Upper lobe of right lung (tissue), 1 donor: ENCODE measurements at places on chromosomes 2 and 18. TPM values are rescaled to one million over a fixed set of nuclear protein-coding genes. Genes with fewer than 3 reads are reported as not detected.

Gene ARHGEF4
- 11.1 TPM for total RNA-seq

Gene STPG4
- total RNA-seq = not detected

Gene ATOH8
- 93.6 TPM for total RNA-seq

DNA sequence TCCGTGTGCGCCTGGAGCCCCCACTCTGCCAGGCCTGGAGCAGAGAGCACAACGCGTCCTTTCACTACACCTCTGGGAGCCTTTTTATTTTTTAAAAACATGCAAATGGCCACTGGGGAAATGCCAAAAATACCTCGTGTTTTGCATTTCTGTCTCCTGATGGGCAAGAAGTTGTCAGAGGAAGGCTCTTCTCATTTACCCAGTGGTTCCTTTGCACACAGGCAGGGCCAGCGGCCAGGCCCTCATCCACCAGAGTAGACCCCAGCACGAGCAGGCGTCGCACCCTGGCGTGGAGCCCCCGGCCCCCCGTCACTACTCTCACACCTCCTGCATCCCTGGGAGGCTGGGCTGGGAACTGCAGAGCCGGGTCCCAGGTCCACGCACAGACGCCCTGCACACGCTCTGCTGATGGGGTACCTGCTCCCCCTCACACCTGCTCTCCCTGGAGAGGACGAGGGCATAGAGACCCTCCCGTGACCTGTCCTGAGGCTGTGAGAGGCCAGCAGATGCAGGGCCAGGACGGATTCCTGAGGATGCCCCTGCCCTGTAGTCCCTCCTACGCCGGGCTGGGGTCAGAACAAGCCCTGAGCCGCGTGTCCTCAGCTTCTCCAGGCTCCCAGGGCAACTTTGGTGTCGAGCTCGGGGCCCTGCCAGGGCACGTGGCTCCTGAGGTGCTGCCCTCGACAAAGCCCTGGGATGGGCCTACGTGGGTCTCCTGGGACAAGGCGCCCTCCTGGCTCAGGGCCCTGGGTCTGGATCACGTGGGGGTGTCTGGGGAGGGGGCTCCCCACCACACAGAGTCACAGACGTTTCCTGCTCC, 65.0 kb downstream of the NFATC1 start:
- no peak for DNase-seq

Gene WNT10A
- total RNA-seq = 0.90 TPM

Gene STEAP3
- 14.1 TPM for total RNA-seq

DNA sequence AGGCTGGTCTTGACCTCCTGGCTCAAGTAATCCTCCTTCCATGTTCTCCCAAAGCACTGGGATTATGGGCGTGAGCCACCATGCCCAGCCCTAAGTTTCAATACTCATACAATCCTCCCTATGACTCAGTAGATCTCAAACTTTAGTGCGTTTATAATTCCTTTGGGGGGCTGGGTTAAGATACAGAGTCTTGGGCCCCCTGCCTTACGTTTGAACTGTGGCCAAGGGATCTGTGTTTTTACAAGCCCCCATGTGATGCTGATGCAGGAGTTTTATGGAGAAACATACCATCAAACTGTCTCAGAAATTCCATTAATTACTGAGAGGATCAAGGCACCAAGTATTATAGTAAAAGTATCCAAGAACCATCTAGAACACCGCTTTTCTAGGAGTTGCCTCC, 38.2 kb upstream of the FAM136A start:
- no peak for DNase-seq

DNA sequence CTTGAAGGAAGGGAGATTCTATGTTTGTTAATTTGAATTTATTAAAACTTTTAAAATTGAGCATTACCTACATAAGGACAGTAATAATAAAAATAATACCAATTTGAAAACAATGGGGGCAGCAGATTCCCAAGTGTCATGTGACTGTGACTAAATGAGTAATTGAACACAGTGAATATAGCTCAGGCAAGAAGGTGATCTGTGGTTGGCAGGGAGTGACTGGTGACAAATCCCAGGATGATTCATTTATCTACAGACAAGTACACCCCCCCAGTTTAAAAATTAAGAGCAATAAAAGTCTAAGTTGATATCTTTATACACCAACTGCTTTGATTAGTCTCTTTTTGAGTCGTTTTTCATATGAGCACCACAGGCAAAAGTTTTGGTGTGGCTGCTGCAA, 299.5 kb downstream of the ARHGAP15 start:
- DNase-seq = no peak

DNA sequence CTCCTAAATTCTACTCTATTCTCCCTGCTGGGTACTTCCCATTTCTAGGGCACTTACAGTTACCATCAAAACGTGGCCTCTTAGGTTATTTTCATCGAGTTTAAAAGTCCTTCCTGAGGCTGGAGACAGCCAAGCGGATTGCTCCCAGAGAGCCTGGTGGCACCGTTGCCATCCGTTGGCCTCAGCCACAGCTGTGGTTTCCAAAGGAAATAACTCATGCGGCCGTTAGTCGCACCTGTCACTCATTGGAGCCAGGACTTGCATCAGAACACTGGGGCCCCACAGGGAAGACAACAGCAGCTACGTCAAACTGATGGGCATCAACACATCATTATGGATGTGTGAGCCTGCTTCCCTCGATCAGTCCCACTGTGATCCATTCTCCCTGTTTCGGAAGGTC, 453.4 kb downstream of the BCL11A start:
- no peak for DNase-seq

GRCh38 chr2:75138528-75138927, 60.8 kb downstream of the TACR1 start:
- DNase-seq = no peak

- no peak for DNase-seq
Observed at GRCh38 chr2:120938045-120938771, 202.5 kb downstream of the GLI2 start.

Gene RAB12
- total RNA-seq = 48.6 TPM

DNA sequence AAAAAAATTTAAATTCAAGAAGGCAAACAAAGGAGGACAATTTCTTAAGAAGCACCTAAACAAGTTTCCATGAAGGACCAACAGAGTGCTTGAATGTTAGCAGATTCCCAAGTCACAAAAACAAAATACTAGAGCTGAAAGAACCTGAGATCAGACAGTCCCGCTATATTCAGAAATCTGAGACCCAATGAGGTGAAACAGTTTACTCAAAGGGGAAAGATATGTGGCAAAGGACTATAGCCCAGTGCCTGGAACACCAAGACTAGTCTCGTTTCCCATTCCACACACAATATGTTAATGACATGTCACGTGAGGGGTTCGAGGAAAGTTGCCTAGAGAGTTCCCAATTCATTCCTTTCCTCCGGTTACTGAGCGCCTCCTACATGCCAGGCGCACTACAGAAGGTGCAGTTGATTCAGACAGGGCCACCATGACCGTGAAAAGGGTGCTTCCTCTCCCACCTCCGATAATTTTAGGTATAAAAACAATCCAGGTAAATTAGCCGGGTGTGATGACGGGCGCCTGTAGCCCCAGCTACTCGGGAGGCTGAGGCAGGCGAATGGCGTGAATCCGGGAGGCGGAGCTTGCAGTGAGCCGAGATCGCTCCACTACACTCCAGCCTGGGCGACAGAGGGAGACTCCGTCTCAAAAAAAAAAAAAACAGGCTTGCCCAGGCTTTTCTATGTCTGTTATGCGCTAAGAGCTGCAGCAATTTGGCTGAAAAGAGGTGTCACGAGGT, 617 bp downstream of the SRBD1 start:
- DNase-seq = peak; percentile 73

Gene TRAPPC8
- 50.9 TPM for total RNA-seq

Gene SOS1
- total RNA-seq = 37.0 TPM

- no peak for DNase-seq
Observed at GRCh38 chr2:164784376-164784775, 57.2 kb downstream of the COBLL1 start.

DNA sequence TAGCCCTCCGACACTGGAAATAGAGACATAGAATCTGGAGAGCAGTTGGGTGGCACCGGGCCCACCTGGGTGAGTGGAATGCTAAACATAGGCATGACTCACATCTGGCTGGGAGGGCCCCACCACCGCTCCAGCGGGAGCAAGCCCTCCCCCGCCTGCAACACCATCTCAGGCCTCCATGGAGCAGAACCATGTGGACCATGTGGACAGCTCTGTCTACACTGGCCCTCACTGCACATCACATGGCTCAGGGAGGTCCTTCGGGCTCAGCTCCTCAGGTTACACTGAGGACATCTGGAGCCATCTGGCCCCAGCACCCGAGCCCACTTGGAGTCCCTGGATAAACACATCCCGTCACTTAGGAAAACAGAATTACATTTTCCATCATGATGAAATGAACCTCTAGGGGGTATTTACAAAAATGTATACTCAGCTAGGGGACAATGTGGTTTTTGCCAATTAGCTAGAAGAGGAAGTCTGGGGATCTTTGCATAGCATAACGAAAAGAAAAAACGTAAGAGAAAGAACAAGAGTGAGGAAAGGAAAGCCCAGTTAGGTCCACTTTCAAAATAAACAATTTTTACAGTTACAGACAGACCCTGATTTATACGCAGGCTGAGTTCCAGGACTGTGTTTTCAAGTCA, 30.7 kb upstream of the MLPH start:
- DNase-seq = peak; percentile 58

- DNase-seq = no peak
Observed at GRCh38 chr2:143254110-143254509, 124.9 kb downstream of the ARHGAP15 start.

DNA sequence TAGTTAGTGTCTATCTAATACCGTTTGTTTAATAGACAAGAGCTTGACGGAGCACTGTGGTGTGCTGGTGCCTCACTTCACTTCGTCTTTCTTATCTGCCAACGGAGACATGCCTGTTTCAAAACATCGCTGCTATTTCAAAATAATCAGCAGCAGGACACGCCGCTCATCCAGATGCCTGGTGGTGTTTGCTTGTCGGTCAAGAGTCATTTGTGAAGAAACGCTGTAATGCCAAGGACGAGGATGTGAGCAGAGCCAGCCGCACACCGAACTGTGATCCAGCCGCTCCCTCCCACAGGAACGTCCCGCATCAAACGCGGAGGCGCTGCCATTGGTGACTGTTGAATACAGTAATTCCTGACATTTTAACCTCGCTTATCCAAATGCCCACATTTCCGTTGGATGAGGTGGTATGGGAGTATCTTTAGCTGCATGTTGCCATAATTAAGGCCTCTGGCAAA, 432.4 kb downstream of the FBXO15 start:
- no peak for DNase-seq

DNA sequence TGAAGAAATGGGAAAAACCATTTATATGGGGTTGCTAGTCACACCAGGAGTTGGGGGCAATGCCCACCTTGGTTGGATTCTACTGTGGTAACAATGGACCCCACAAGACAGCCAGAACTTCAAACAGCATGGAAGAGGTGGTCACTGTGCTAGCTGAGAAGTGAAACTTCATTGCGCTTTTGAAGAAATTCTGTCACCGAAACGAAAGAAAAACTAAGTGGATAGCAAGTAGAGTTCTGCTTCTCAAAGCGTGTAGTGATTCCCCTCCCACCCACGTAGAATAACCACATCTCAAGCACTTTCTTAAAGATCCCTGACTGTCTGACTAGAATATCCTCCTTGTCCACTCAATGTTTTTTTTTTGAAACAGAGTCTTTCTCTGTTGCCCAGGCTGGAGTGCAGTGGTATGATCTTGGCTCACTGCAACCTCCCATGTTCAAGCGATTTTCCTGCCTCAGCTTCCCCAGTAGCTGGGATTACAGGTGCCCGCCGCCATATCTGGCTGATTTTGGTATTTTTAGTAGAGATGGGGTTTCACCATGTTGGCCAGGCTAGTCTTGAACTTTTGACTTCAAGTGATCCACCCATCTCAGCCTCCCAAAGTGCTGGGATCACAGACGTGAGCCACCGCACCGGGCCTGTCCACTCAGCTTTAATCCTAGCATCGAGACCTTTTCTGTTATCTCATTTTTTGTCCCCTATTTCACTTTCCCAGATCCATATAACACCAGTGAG, 30.1 kb upstream of the CCL20 start:
- no peak for DNase-seq

GRCh38 chr18:1914489-1914888, 656.8 kb downstream of the METTL4 start:
- no peak for DNase-seq

DNA sequence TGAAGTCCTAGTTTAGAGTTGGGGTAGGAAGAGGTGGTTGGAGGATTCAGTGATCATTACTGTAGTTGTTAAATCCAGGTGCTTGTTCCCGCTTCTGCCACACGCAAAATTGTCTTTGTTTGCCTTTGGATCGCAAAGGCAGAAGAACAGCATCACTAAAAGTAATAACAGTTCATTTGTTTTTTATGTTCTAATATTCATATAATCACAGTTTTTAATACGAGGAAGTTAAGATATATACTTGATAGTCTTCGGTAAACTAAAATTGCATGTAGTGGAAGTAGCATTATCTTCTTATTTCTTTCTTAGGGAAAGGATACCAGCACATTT, 365 bp downstream of the NDUFB3 start:
- DNase-seq = no peak

- no peak for DNase-seq
Observed at GRCh38 chr2:37869771-37870170, 55.3 kb upstream of the RMDN2 start.

Gene EFHD1
- 10.7 TPM for total RNA-seq

GRCh38 chr2:223976635-223977226, 19.5 kb downstream of the MRPL44 start:
- DNase-seq = no peak

Gene SCYGR7
- total RNA-seq = not detected

- DNase-seq = no peak
Observed at GRCh38 chr2:168469281-168469988, 13.4 kb downstream of the CERS6 start.

DNA sequence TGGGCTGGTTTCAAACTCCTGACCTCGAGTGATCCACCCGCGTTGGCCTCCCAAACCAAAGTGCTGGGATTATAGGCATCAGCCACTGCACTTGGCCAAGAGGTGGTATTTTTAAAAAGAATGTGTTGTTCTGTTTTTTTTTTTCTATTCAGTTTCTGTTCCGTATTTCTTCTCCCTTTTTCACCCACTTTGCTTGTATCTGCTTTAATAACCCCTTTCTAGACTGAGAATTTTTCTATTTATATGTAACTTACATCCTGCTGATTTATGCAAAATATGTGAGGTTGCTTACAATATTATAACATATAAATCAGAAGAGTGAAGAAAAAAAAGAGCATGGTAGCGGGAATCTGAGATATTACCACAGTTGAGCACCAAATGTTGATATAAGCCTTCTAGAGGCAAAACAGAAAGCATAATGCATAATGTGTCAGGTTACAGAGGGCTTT, 17.2 kb upstream of the LYPD6B start:
- no peak for DNase-seq

GRCh38 chr2:149561309-149561926, 26.2 kb downstream of the MMADHC start:
- no peak for DNase-seq

Gene HTR2B
- total RNA-seq = 2.6 TPM

Gene ZSCAN30
- 18.9 TPM for total RNA-seq

- DNase-seq = no peak
Observed at GRCh38 chr2:69720404-69720803, 21.5 kb upstream of the ANXA4 start.

Gene CCBE1
- total RNA-seq = 27.8 TPM

Gene IL1A
- 1.9 TPM for total RNA-seq

GRCh38 chr2:198953328-198953727, 504.4 kb downstream of the SATB2 start:
- DNase-seq = no peak

GRCh38 chr2:220434385-220434784, 807.0 kb downstream of the SLC4A3 start:
- DNase-seq = no peak

GRCh38 chr2:121345101-121345500, 60.1 kb upstream of the TFCP2L1 start:
- DNase-seq = no peak
